ENCODE measurements at places on chromosomes 4 and X.

DNA sequence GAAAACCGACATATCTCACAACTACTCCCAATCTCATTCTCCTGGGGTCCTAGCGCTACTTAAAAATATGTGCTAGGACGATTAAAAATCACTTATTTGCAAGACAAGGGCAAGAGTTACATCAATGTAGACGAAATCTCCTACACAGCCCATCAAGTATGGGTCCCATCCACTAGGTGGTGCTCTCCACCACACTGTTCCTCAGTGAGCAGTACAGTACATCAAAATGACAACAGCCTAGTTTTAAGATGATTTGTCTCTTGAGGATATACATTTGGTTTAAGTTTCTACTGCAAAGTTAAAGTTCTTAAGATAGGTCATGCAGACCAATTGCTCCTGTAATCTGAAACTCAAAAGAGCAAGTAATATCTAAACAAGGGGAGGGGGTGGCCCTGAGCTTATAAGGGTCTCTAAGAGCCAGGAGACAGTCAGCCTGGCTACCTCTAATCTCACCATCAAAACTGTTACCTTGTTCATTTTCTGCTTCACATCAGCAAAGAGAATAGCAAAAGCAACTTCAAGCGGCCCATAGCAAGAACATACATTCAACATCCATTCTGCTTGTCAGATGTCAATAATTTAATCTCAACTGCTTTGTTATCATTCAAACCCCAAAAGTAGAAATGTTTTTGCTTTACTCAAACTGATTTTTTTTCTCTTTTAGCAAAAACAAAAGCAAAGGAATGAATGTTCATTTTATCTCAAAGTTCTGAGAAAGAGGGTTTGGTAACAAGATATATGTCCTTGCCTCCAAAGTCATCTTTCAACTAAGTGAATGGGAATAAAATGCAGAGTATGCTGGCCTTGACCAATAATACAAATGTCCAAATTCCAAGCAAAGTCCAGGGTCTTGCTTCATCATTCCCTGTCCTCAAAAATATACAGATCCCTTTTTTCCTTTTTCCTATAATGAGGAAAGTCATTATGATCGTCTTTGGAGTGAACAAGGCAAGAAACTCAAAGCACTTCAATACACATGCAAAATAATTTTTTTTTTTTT lies 53.1 kb downstream of the STX18 start:
- DNase-seq, result peak; percentile 18

- no peak for DNase-seq
Observed at GRCh38 chr4:12911750-12912358, 572.3 kb downstream of the RAB28 start.

GRCh38 chr4:26178854-26179253 lies 142.0 kb upstream of the RBPJ start:
- no peak for DNase-seq

DNA sequence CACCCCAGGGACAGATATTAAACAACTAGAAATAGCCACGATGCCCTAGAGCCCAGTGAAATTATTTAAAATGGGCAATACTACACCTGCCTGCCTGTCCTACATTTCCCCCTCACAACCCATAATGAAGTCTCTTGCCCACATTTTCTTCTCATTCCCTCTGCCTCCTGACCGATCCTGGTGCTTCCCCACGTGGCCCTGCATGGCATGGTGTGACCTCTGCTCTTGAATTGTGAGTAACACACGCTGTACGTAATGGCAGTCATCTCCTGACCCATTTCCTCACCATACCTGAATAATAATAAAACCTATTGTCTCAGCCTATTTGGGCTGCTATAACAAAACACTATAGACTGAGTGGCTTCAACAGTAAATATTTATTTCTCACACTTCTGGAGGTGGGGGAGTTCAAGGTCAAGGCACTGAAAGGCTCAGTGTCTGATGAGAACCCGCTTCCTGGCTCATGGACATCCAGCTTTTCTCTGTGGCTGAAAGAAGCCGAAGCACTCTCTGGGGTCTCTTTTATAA lies 77.0 kb upstream of the ENPP6 start:
- no peak for DNase-seq

- no peak for DNase-seq
Observed at GRCh38 chr4:79198951-79199587, 126.8 kb downstream of the NAA11 start.

- DNase-seq, result no peak
Observed at GRCh38 chr4:137343221-137343620, 189.1 kb downstream of the PCDH18 start.

DNA sequence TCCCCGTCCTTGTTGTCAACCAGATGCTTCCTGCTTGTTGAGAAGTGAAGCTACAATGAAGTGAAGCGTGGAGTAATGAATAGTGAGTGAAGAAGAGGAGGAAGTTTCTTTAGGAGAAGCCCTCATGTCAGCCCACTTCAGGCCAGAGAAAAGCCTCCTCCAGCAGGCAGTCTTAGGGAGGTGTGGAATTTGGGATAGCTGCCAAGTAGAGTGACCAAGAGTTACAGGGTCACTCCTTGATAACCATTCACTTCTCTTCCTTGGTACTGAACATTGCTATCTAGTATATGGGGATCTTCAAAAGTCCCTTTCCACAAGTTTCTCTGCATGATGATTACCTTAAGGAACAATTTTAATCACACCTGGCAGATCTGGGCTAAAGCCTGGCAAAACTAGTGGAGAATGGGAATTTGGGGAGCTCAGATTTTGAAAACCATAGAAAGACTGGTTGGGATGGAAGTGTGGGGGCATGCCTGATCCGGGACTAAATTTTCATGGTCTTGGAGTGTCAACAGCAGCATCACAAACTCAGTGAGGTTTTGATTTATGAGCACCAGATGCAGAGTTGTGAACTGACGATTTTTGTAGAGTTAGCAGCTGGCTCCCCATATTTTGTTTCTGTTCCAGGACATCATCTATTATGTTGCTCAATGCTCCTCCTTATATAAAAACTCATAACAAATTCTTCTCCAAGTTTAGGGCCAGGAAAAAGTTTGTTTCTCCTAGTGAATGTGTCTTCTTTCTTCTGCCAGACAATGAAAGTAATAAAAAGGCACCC lies 53.1 kb downstream of the IGSF1 start:
- DNase-seq, result no peak

DNA sequence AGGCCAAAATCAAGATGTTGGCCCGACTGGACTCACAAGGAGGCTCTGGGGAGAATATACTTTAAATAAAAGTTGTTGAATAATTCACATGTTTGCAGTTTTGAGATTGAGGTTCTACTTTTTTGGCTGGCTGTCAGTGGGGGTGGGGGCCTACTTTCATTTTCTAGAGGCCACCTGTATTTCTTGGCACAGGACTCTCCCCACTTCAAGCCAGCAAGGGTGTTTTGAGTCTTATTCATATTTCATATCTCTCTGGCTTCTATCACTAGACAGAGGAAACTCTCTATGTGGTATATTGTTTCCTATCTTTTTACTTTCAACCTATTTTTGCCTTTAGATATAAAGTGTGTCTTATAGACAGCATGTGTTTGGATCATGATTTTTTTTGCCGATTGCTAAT lies 266.4 kb downstream of the PRR32 start:
- no peak for DNase-seq

DNA sequence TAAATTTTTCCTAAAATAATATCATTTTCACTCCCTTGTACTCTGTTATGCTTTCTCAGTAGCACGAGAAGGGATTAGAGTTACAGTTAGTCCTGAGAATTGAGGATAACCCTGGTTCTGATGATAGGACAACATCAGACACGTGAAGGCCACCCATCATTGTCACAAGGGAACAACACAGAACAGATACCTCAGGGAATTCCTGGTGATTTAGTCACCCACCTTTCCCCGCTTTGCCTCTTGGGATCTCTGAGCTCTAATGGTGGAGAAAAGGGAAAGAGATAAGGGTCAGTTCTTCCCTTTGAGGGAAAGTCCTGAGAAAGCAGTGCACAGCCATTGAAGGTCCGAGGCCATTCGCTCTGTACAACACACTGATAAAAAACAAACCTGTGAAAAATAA lies 112.3 kb upstream of the GALNT7 start:
- DNase-seq, result no peak

DNA sequence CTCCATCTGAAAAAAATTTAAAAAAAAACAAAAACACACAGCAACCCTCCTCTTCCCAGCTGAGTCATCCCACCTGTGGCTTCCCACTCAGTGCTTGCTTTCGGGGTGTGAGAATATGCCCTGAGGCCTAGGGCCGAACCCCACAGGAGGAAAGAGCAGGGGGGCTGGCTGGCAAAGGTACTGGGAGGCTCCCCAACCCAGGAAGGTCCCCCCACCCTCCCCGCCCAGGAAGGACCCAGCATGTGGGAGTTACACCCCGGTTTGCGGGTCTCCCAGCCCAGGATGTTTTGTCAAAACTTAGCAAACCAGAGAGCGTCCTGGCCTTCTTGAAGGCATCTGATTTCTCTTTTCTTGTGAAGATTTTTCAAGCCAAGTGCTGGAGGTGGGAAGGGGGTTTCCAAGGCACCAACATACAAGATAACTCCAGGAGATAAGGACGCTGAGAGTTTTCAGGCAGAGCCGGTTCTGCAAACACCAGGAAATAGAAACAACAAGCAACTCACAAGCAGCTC lies 25.7 kb upstream of the CSF2RA start:
- DNase-seq, result no peak

DNA sequence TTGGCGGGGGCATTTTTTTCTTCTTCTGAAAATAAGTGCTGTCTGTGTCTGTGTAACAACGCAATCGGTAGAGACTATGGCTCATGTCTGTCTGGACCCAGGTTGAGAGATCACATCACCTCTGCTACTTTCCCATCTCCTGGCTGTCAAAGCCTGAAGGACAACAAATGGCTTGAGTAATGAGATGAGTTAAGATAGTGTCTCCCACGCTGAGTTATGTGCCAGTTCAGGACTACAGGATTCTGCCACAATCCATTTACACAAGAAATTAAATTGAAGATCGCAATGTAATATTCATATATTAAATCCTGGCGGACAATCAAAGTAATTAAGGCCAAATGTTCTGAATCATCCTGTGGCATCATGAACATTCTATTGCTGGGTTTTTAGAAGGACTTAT lies 16.5 kb upstream of the ARHGAP36 start:
- DNase-seq, result no peak

DNA sequence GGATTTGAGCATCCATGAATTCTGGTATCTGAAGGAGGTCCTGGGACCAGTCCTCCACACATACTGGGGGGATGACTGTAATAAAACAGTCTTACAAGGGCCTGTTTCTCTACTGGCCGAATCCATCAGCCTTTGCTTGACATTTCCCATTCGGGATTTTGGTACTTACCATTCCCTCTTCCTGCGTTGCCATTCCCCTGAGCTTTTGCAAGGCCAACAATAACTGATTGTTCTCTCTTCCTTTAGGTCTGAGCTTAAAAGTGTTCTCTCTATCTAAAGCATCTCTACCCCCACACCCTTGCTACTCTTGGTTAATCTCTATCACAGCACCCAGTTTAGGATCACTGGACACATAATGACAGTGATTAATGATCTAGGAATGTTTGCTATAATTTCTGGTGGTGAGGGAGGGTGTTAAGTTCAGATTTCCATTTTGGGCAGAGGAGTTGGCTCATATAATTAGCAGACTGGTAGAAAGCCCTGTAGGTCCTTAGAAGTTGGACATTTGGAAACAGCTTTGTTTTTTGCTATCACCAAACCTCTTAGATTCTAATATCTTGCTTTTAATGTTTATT lies 29.4 kb downstream of the TMA16 start:
- DNase-seq, result no peak

DNA sequence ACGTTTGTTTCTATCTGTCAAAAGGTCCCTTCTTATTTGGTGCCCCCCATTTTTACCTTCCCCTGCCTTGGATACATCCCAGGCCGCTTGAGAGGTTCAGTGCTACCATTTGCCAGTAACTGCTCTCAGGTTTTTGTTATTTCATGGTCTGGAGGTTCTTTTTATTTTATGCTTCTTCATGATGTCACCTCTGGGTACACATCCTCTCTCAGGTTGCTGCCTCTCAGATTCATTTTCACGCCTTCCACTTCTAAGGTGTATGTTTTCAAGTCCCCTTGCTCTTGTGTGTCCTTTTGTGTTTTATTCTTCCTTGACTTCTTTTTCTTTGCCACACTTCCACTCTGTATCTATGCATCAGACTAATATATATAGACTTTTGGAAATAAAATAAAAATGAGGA lies 640.1 kb upstream of the AADAT start:
- DNase-seq, result no peak

DNA sequence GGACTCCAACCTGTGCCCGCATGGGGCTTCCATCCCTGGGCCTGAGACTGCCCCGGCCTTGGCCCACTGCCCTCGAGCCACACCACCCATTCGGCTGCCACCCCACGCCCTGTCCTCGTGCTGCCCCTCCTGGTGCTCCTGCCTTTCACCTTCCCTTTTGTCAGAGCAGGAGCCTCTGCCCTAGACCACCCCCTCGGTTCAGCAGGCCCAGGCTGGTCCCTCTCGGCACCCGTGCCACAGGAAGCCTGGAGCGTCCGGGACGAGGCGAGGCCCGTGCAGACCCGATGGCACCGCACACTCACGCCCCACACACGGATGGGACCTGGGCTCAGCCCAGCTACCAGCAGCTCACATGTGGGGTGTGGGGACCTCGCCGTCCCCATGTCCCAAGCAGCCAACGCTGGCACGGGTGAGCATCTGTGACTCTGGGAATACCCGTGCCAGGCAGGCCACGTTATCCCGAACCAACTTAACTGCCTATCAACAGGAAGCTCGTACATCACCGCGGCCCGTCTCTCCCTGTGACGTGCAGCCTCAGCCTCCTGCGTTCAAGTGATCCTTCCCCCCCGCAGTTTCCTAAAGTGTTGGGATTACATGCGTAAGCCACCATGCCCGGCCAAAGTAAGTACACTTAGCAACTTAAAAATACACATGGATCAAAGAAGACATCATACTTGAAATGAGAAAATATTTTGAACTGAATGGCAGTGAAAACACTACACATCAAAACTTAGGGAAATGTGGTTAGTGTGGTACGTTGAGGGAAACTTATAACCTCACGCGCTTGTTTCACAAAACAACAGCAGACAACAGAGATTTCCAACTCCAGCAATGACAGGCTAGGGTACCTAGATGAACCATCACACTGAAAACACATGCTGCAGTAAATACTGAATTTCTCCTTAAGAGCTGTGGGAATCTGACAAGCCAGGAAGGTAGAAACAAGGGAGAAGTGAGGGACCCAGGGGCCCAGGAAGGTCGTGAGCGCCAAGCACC lies 29.0 kb downstream of the LRPAP1 start:
- no peak for DNase-seq
